Fibroblast of skin of left biceps (primary cell): ENCODE measurements at places on chromosomes 16 and 17.

GRCh38 chr17:4786516-4786915, 352 bp upstream of the VMO1 start:
- DNase-seq, result no peak

DNA sequence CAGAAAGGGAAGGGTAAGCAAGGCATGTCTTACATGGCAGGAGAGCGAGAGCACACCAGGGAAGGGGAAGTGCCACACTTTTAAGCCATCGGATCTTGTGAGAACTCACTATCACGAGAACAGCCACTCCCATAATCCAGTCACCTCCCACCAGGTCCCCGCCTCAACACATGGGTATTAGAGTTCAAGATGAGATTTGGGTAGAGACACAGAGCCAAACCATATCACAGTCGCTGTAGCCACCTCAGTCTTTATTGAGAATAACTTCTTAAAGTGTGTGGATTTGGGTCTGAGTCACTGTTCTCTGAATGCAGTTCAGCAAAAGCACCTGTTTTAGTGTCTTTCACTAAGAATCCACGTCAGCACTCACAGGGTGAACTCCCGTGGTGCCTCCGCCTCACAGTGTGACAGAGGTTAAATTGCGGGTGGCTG, 195.2 kb upstream of the CHMP6 start:
- DNase-seq, result no peak

GRCh38 chr17:78130437-78131101, at the start of gene TMC8:
TSS of gene TMC8 (plus strand) at chr17:78130771. CDS start at chr17:78131589, 818 bp downstream.
- DNase-seq, result no peak

GRCh38 chr16:57258910-57259475, 13.9 kb downstream of the ARL2BP start:
- DNase-seq, result no peak

GRCh38 chr17:1003972-1004768, 7.2 kb downstream of the TIMM22 start:
- DNase-seq, result no peak

DNA sequence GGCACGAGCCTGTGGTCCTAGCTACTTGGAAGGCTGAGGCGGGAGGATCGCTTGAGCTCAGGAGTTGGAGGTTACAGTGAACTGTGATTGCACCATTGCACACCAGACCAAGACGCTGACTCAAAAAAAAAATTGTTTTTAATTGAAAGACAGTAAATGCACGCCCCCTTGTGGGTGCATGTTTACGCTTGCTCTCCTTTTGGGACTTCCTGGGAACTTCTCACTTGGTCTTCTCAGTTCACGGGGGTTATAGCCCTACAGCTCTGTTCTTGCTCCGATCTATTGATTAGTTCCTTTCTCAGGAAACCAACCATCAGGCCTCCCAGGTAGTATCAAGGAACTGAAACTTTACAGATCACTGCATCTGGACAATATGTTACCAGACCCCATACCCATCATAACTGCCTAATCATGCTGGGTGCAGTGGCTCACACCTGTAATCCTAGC, 14.2 kb upstream of the RIPOR1 start:
- DNase-seq, result peak; percentile 57

DNA sequence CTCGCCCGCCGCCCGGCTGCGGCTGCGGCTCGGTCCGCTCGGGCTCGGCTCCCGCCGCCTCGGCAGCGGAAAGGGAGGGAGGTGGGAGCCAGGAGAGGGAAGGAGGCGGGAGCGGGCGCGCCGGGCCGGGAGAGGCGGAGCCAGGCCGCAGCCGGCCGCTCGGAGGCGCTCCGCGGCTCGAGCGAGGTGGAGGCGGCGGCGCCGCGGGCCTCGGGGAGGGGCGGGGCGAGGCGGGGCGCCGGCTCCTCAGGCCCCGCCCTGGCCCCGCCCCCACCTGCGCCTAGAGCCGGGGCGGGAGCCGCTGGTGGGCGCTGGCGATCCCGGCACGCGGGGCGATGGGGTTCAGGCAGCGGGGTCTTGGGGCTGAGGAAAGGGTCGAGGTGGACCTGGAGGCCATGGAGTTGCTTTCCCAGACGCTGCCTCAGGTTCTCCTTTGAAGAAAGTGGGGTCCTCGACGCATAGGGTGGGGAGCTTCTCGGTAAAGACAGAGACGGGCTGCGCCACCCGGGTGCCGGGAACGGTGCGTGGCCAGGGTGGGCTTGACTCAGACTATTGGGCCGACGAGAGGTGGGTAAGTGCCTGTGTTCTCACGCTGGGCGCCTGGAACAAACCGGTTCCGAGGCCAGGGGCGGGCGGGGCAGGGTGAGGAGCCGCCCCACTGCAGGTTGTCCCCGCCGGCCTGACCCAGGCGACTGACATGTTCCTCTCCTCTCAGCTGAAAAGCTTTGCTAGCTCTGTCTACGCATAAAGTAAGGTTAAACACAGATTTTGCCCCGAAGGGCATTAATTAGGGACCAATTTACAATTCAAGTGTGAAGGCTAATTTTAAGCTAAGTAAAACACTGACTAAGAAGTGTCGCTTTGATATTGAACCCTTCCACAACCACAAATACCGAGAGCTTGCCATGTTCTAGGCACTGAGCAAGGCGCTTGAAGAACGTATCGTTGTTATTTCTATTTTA, at the start of gene CMTM4:
Gene CMTM4 (minus strand): TSS at position 75 of the 962 bp plus-strand sequence. CDS start 218 bp downstream, outside the sequence.
- peak; percentile 58 for DNase-seq

DNA sequence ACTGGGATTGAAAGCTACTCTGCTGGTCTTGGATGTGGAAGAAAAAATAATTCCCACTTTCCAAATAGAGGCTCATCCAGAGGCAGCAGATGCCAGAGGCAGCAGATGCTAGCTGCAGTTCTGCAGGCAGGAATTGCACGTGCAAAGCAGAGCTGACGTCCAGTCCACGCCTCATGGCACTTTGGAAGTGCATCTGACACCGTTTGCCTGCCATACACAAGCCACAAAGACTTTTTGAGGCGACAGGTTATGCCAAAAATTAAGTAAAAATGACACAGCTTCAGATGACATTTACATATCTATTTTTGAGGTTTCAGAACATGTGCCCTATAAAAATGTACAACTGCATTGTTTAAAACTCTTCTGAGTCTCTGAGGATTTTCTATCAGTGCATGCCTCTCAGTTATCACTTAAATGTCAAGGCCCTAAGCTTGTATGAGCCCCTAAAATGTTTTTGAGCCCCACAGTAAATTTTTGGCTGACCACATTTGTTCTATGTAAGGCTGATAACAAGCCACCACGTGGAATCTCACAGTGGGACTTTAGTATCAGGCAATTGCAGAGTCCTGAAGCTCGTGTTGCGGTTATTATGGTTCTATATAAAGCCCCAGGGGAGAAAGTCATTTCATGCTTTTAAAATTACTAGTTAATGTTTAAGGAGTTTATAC, 239.2 kb downstream of the PRKCA start:
- no peak for DNase-seq

DNA sequence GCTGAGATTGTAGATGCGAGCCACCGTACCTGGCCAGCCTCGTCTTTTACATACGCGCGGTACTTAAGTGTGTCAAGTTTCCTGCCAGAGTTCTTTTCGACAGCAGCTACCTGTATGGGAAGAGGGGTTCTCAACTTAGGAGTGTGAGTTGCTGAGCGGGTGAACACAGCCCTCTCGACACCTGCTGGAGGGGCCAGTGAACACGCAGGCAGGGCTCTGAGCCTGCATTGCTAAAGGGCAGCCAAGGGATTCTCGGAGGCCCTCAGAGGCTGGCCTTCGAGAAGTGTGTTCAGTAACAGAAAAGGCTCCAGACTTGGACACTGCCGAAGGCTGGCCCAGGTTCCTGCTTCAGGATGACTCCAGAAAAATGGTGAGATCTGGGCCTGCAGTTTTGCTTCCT, 6.1 kb downstream of the ZC3H18 start:
- no peak for DNase-seq

GRCh38 chr16:49194537-49195236, 87.0 kb downstream of the CBLN1 start:
- no peak for DNase-seq

DNA sequence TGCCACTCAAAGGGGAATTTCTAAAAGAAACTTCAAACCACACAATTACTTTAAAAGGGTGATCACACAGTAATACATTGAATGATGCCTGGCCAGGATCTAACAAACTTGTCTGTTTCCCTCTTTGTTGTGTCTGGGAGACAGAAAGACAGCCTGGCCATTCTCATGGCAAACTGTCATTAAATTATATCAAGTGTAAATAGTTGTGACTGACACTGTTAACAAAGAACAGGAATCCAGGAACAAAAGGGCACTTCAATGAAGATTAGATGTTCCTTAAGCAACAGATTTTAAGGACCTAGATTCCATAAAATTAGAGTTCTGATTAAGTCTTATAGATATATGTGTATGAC, 383.6 kb downstream of the KCNJ2 start:
- DNase-seq, result no peak

GRCh38 chr17:68782789-68783188, 172.4 kb downstream of the ABCA8 start:
- DNase-seq, result peak; percentile 65
